ENCODE measurements at places on chromosomes 4 and X.

DNA sequence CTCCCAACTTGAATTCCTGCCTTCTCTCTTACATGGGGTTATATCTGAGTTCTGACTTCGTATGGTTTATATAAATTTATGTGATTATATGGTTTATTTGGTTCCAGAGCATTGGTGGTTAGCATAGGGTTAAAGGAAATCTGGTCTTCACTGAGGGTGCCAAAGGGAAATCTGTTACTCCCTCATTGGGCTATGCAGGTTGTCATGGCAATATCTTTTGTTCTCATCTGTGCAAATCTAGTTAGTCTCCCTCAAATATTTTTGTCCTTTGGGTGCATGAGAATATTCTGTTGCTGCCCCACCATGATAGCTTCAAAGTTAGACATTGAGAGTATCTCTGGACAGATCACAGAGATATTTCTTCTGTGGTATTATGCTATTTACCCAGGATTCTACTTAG, 71.8 kb upstream of the OTUD4 start:
- DNase-seq = no peak

DNA sequence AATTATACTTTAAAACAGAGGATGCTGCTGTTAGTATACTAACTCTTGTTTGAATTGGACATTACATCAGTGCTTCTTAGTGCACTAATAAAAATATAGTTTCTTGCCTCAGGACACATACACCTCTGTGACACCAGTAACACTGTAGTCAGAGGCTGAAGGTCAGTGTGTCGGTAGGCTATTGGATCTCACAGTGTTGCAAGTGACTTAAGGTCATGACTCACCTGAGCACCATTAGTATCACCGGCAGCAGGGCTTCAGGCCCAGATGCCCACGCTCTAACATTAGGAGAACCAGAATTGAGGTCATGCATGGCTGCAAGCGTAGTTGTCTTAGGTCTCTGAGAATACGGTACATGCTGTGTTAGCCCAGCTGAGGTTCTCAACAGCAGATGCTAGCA, 15.2 kb downstream of the ETDC start:
- no peak for DNase-seq

GRCh38 chr4:48816971-48817370, 13.9 kb upstream of the OCIAD1 start:
- DNase-seq = no peak

DNA sequence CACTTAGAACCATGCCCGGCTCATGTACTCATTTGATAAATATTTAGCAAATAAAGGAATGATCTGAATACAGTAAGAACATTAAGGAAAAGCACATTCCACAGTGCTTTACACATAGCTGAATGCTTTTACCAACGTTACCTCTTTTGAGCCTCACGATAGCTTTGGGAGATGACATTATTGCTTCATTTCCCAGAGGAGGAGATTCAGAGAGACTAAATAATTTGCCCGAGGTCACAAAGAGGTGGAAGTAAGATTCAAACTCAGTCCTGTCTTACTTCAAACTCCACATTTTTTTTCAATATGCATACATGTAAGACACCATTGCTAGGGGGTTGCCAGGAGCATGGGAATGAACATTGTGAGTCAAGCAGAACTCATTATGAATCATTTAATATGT, 538.5 kb downstream of the BCOR start:
- no peak for DNase-seq

DNA sequence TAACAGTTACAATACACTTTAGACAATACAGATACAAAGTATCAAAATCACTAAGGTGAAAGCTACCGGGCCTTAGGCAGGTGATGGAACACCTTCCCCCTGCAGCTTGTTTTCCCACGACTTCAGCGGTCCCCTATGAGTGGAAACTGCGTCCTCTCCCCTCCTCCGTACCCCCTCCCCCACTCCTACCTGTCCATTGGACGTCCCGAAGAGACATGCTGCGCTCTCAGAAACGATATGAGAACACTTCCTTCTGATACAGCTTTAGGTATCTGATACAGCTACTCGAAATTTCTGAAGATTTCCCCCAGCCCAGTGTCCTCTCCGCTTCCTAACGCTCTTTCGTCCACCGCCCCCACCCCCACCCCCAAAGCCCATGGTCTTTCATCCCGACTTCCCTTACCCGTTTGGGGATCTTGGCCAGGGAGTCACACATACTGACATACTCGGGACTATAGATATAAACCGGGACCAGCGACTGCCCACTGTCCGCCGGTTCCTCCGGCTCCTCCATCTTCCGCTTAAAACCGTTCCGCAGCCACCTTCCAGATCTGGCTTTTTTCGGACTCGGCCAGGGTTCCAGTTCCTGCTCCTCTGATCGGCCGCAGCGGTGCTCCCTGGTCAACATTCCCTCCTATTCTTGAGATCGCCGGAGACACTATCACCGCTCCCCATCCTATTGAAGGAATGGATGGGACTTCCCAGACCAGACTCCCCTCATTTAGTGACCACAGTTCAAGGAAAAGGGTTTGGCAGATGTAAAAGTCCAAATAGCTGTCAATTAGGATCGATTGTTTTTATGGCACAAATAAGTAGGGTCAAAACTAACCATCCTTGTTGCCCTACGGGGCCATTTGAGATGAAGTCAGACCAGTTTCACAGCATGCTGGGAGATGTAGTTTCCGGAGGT, at the start of gene HDAC8:
HDAC8 (minus strand) TSS at position 596 of the 910 bp plus-strand sequence; CDS start at position 514, 82 bp downstream.
- peak; percentile 61 for DNase-seq

Measured in GM06990 (cell line).